Cortex of kidney (tissue), 1 donor: ENCODE measurements at places on chromosomes 1 and 21.

- DNase-seq, result no peak
Measured at GRCh38 chr1:145716641-145717345, 2.5 kb upstream of the CD160 start.

GRCh38 chr1:30807318-30808066, 49.9 kb upstream of the LAPTM5 start:
- no peak for DNase-seq

GRCh38 chr21:15004721-15005370, 60.0 kb downstream of the NRIP1 start:
- no peak for DNase-seq

DNA sequence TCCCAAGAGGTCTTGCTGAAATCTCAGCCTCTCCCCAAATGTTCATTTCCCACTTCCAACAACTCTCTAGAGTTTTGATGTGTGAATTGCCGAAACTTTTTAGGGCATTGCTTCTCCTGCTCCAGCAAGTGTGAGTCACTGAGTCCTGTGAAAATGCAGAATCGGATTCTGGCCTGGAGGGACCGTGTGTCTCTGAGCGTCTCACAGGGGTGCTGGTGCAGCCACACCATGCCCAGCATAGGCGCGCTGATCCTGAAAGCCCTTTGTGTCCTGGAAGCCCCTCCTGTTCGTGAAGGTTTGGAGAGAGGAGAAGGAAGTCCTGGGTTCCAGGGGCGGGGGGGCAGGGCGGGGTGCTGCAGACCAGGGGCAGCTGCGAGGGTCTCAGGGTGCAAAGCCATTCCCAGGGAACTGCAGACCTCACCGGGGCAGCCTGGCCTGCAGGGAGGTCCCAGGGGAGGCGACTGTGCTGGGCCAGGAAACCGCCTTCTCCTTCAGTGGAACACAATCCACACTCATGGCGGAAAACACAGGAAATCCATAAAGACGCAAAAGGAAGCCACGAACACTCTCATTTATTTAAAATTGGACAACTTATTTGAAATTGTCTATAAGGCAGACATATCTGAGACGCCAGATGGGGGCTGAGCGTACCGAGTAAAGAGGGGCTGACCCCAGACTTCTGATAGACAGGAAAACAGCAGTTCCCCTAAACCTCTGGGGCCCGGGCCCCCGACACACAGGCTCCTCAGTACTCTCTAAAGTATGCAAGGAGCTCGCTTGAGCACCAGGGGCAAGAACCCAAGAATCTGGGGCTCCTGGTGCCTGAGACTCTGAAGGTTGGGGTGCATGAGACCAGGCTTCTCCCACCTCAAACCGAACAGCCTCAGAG, 43.5 kb upstream of the ADARB1 start:
- DNase-seq, result no peak

GRCh38 chr1:26553942-26554682, 24.6 kb downstream of the RPS6KA1 start:
- no peak for DNase-seq

DNA sequence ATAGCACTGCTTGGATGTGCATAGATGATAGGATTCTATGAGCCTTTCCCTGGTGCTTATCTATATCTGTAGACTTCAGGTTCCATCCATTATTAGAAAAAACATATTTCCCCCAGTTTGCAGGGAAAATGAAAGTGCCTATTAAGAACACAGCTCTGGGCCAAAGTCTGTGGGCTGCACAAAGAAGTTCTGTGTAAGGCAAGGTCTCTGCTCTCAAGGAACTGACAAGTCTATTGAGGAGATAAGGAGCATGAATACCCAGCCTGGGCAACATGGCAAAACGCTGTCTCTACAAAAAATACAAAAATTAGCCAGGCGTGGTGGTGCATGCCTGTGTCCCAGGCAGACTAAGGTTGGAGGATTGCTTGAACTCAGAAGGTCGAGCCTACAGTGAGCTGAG, 22.3 kb upstream of the SDE2 start:
- no peak for DNase-seq

DNA sequence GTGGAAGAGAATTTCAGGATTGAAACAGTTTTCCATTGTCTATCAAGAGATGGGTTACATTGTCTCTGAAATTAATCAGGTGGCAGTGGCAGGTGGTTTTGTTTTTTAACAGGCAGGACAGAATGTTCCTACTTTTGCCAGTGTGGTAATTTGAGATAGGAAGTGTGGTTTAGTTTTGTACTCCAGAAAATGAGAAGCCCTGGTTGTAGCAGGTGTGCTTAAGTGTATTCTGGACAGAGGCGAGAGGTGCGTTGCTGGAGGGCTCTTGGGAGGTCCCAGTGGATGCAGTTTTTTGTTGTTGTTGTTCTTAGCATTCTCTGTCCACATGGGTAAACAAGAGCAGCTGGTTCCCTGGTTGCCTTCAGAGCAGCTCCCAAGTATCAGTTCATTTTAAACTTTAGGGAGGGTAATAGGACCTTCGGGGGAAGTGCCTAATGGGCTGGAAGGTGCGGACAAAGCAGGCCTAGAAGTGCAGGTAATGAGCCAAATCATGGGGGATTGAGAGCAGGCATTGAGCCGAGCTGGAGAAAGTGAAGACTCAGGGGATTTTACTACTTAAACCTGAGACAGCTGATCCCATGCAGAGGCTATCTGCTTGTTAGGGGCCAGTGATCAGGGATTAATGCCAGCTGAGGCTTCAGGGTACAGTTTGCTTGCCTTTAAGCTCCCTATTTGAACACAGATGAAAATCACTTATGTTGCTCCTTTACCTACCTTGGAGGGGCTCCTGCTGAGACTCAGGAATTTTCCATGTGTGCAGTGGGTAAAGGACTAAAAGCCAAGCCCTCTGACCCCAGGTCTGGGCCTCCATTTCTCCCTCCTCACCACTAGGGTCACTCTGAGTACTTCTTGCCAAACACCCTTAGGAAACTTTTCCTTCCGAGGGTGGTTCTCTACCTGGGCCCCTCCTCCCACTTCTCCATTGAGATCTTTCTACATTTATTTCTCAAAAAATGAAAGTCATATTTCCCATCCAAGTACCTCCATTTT, 6.1 kb downstream of the PFKFB2 start:
- no peak for DNase-seq

DNA sequence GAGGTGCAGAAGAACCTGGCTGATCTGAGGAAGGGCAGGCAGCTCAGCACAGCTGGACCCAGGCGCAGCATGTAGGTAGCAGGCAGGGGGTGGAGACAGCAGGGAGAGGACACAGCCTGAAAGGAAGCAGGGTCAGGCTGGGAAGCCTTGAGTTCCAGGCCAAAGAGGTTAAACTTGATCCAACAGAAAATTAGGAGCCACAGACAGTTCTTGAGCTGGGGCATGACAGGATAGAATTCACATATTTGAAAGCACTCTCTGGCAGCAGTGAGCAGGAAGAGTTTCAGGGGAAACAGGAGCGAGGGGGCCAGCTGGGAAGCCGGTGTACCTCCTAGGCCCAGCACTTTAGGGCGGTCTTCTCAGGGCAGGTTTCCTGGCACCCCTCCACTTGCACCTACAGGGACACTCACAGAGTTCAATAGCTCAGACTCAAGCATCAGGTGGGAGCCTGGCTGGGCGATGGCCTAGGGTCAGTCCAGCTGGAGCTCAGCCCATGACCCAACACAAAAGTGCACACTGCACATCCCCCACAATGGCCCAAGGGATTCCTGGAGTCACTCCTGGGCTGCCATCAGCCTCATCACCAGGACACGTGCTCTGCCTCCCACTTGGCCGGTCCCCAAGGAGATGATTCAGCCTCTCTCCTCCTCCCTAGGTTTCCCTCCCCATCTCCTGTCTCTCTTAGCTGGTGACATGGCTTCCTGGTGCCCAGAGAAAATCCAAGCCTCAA, 22.7 kb downstream of the MATN1 start:
- DNase-seq, result no peak

DNA sequence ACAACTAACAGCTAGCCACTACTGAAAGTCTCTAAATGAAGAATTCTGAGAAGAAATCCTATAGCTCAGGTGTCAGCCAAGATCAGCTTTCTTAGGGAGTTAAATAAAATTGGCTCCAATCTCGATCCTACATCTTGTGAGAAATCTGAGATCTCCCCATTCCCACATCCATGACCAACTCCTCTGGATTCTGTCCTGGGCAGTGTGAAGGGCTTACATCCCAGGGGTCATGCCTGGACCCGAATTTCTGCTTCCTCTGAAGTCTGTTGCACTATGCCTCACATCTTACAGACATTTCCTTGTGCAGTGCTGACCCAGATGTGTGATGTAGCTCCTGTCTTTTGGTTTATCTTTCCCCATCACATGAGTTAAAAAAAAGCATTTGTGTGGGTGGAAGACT, 4.8 kb upstream of the TNN start:
- no peak for DNase-seq

GRCh38 chr1:193115629-193116227, 6.1 kb upstream of the CDC73 start:
- DNase-seq, result no peak

- no peak for DNase-seq
Measured at GRCh38 chr1:49307457-49307856, 530.8 kb upstream of the BEND5 start.

GRCh38 chr1:93206567-93206954, 26.0 kb downstream of the CCDC18 start:
- no peak for DNase-seq

DNA sequence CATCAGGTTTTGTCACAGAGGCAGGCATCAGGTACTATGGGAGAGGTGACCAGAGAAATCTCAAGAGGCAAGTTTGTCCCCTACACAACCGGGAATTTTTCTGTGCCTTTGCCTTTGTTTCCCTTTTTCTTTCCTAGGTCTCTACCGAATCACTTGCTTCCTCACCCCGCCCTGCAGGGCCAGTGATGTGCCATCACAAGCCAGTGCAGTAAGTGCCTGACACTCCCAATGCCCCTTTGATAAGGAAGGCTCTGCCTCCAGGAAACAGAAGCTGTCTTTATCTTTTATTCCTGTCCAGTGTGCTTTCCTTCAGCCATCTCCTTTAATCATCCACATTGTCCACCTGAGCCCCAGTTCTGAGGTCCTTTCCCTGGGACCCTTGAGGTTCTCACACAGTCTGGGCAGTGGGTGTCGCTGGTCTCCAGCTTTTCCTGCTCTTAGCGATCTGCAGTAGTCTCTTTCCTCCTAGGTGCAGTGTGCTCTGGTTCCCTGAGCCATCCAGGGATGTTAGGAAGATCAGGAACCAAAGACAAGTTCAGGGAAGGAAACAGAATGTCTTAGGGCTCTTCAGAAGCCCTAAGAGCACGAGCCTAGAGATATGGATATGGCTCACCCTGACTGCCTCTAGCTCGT, 36.6 kb downstream of the GJA5 start:
- DNase-seq, result no peak

- no peak for DNase-seq
Measured at GRCh38 chr1:229408458-229409037, 25.3 kb downstream of the ACTA1 start.
